ENCODE measurements at places on chromosomes 7 and 10.

GRCh38 chr7:129519464-129519863, 17.1 kb downstream of the SMKR1 start:
- no peak for DNase-seq

GRCh38 chr7:157018328-157018996, 8.0 kb upstream of the MNX1 start:
- no peak for DNase-seq

DNA sequence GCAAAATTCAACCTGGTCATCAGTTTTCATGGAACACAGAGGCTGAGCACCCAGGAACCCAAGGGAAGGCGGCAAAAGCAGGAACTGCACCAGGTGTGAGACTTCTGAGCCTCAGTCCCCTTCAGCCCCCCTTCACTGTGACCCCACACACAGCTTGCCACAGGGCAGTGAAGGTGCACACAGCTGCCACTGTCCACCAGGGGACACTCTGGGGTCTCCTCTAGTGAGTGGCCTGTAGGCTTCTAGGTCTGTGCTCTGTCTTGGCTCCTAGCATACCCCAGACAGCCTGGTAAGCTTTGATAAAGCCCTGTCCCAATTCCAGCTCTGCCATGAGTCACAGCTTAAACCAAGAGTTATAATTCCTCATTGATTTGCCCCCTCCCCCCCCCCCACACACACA, 12.1 kb downstream of the KCNH2 start:
- DNase-seq = no peak

DNA sequence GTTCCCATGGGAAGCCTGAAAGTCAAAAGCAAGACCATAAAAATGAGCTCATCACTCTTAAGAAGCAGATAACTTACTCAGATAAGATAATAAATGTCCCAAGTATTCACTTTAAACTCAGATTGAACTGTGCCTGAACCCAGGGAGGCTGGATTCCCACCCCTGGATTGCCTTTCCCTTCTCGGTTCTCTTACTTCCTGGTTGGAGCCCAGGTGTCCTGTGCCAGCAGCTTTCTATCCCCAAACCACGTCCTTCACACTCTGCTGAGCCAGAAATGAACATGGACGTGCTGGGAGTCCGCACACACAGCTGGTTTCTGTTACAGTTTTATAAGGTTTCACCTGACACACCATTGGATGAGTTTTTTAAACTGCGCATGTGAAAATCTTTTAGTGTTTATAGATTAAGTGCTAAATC, 636.2 kb upstream of the IGFBP3 start:
- no peak for DNase-seq

- no peak for DNase-seq
Observed at GRCh38 chr10:124521429-124521871, 59.8 kb downstream of the LHPP start.

DNA sequence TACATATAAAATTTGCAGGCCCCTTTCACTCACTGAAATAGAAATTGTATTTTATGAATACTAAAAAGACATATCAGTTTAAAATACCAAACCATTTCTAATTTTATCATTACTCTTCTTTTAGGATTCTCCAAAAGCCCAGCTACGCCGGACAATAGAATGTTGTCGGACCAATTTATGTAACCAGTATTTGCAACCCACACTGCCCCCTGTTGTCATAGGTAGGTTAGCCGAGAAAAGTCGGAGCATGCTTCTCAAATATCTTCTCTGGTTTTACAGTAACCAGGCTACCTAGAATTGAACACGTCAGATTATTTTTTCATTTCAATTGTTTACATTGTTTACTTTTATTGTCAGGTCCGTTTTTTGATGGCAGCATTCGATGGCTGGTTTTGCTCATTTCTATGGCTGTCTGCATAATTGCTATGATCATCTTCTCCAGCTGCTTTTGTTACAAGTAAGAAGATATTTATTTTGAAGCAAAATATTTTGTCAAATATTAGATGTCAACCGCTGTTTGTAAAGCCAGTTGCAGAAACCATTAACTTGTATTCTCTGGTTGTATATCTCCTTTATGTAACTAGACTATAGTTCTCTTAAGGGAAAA, 57.6 kb downstream of the MMRN2 start:
- no peak for DNase-seq

DNA sequence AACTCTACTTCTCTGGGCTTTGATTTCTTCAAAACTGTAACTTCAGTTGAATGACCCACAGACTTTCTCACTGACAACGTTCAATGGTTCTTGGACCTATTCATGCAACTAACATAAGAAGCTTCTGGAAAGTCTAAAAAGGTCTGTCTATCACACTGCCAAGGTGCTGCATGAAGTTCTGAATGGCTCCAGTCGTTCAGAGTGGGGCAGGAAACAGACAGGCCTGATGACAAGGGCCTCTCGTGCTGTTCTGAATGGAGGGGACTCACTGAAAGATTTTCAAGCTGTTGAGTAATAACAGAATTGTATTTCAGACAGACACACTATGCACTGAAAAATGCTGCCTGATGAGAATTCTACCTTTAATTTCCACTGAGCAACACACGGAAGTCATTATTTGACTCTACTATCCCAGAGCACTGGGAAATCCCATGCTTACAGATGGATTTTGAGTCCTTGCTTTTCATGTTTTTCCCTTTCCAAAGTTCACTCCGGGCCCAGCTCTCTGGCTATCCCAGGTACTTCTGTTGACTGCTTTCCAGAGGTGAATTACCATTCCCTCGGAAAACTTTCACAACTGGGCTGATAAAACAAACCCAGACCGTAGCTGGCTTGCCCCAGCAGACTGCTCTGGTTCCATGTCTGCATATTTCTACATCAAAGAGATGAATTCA, 204.9 kb upstream of the FRMD4A start:
- no peak for DNase-seq

- DNase-seq = no peak
Observed at GRCh38 chr7:37433166-37433565, 15.5 kb downstream of the ELMO1 start.

DNA sequence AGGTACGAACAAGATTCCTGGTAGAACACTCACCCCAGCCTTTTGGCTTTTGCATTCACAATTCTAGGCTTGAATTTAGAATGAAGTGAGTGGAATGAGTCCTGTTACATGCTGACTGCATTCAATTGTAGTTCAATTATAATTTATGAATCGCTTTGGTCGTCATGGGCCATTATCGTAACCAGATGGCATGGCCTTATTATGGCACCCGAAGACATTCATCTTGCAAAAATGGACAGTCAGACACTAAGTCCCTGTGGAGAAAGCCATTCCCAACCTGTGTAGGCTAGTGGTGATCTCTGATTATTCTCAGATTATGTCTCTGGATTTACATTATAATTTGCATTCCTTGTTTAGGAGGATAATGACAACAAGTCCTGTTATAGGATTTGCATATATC, 292.4 kb upstream of the NPSR1 start:
- DNase-seq = no peak

DNA sequence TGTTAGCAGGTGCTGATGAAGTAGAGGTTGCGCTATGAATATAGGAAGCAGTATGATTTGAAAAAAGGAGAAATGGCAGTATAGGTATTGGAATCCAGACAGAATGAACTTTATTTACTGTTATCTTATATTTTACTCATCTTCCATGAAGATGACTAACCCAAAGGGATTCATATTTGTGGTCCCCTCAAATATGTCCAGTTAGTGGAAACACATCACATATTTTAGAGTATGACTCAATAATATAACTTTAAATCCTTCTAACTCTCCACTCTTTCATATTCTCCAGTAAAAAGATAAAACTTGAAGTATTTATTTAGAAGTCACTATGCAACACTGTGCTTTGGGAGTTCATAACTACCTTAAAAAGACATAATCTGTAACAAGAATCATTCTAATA, 286.5 kb upstream of the LRRTM3 start:
- DNase-seq = no peak

GRCh38 chr7:16455591-16455990, 9.9 kb downstream of the SOSTDC1 start:
- DNase-seq = no peak

Measured in stimulated activated CD4-positive, alpha-beta T cell treated with anti-CD3 and anti-CD28 coated beads, Interleukin-15, amount 100 ng/mL, for 1 hour (primary cell).